ENCODE measurements at places on chromosomes 13 and 19. TPM values are rescaled to one million over a fixed set of nuclear protein-coding genes. Genes with fewer than 3 reads are reported as not detected.
A peak's percentile ranks its signal among the peaks of the same experiment; 100 is the strongest.

GRCh38 chr19:4454747-4455718 is 2.6 kb downstream of the UBXN6 start:
- DNase-seq, result no peak

TEKTIP1 gene
- 4.9 TPM for total RNA-seq

DNA sequence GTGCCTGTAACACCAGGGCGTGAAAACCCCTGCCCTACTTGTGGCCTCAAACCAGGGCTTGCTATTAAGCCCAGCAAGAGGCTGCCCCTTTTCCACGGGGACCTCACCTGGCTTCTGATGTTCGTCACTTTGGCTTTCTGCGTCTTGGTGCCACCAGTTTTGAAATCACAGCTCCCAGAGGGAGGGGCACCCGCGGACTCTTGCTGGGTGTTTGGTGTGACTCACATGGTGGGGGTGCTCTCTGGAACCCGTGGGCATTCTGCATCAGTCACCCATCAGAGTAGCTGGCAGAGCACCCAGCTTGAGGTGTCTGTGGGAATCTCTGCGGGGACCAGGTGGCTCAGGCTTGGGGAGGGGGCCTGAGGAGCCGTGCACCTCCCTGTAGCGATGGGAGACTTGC is 19.2 kb downstream of the SIPA1L3 start:
- DNase-seq, result no peak

GRCh38 chr19:29193155-29193554 is 19.8 kb downstream of the UQCRFS1 start:
- no peak for DNase-seq

DNA sequence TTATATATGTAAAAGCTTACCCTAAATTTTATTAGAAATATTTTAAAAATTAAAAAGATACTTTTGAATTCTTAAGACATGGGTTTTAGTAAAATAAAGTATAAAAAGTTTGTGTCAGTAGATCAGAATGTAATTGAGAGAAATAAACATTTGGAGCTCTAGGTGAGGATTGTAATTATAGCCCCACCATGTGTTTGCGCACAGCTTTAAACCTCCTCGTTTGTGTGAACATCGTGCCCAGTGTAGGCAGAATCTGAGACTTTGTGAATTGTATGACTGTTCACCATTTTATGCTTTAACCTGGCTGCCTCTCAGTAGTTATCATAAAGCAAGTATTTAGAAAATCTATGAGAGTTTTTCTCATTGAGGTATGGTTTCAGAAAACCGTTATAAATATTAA is 29.1 kb downstream of the CUL4A start:
- no peak for DNase-seq

GRCh38 chr19:39126312-39127187 is 964 bp downstream of the PAK4 start:
- DNase-seq, result no peak

GRCh38 chr19:15437355-15438123 is 12.2 kb downstream of the WIZ start:
- DNase-seq, result no peak

GRCh38 chr19:2814426-2814825 is 5.2 kb upstream of the ZNF554 start:
- no peak for DNase-seq

DNA sequence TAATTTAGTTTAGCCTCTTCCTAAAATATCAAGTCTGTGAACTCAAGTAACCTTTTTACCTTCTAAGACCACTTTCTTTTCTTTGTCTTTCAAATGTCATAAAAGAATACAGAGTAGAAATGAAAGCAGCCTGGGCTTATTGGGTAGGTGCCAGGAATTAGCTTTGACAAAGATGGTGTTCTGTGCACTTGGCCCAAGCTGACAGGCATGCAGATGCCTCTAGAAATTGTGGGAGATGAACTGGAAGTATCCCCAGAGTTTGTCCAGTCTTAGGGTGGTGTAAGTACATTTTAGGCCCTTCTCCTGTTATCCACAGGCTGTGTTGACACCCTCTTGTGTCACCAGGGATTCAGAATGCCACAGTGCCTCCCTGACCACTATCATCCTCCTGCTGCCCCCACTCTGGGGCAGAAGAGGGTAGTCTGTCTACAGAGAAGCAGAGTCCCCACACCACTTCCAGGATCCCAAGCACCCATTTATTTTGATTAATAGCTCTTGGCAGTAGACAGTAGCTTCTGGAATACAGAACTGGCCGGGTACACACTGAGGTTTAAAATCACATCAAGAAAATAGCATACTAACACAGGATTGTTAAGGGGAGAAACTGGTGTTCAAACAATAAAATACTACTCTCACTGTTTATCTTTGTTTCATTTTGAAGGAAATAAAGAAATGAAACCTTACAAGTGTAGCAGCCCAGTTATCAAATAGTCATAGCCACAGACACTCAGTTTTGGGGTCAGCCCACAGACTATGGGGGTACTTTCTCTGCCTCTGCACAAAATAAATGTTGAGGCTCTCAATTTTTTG is 343.2 kb downstream of the KCNRG start:
- no peak for DNase-seq

DNA sequence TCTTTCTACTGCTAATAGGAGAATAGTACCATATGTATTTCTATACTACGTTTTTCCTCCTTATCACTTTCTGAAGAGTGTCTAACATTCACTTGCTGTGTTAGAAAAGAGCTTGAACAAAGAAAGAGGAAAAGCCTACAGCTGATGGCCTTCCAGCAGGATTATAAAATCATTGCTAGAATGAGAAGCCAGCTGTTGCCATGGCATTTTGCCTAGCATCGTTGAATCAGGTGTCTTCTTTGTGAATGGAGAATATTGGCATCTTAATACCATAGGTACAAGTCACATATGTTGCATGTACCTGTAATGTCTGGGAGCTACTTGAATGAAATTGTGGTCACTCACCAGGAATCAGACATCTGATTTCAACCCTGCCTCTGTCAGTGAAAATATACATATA is 1174.9 kb downstream of the PCDH17 start:
- DNase-seq, result no peak

- DNase-seq, result peak; percentile 72
These were observed 552 bp downstream of the KPNA3 start for GRCh38 chr13:49791711-49792549.

DNA sequence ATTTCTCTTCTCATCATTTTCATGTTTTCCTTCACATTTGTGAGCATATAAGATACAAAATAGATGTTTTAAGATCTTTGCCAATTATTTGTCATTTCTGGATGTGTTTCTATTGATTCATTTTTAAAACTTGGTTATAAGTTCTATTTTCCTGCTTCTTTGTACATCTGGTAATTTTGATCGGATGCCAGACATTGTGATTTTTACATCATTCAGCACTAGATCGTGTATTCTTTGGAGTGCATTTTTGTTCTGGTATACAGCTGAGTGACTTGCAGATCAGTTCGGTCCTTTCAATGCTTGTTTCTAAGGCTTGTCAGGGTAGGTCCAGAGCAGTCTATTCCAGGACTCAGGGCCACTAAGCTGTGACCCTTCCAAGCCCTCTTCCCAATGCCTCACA is 198.2 kb downstream of the KLF12 start:
- DNase-seq, result no peak
